ENCODE measurements at places on chromosomes 3 and 15.

DNA sequence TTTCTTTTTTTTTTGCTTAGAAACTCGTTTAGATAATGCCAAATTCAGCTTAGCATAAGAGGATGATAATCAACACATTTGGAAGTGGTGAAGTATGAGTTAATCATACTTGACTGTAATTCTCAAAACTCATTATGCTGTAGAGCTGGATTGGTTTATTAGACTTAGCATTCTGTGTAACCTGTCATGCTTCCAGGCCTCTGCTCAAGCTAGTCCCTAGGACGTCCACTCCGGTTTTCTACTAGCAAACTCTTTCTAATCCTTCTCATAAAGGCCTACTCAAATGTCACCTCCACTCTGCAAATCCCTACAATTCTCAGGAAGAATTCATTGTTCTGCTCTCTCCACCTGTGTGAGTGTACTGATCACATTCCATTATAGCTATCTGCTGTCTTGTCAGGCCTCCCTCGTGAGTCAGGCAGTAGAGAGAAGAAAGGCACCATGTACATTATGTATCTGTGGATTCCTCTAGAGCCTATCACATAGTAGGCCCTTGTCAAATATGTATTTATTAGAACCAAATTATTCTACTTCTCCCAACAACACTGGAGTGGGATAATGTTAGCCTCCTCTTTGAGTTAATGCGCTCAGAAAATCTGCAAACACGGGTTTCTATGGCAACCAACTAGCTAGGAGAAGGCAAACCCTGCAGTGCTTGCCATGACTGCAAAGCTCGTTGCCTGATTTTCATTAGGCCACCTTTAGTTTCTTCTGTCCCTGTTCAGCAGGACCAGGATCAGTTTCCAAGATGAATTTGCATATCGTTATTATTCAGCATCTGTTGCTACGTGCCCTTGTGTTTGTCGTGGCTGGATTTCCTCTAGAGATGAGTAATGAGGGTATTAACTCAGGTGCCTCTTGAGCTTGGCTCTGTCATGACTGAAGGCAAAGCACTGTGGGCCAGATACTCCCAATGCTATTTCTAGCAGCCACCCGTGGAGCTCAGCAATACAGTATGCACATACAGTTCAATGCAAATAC is 30.7 kb downstream of the ATP13A5 start:
- no peak for DNase-seq

GRCh38 chr15:69706353-69707097 is 253.9 kb downstream of the RPLP1 start:
- no peak for DNase-seq

- no peak for DNase-seq
Measured at GRCh38 chr3:143707848-143708247, 140.4 kb downstream of the SLC9A9 start.

- no peak for DNase-seq
Measured at GRCh38 chr3:17755836-17756235, 13.4 kb upstream of the TBC1D5 start.

GRCh38 chr15:25664761-25665160 is 198.4 kb downstream of the ATP10A start:
- DNase-seq: no peak

- DNase-seq: no peak
Measured at GRCh38 chr3:105584003-105584790, 217.5 kb downstream of the ALCAM start.

DNA sequence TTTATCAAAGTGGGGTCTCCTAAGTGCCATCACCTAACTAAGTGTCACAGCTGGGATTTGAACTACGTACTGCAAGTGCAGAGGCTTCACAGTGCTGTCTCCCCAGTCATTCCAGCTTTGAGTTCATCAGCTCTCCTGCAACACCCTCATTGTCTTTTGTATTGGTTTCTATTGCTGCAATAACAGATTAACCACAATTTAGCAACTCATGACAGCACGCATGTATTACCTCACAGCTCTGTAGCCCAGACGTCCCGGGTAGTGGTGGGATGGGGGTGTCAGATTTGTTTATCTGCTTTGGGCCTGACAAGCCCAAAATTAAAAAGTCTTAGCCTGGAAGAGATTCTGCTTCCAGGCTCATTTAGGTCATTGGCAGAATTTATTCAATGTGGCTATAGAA is 220.5 kb upstream of the LRRN1 start:
- no peak for DNase-seq

DNA sequence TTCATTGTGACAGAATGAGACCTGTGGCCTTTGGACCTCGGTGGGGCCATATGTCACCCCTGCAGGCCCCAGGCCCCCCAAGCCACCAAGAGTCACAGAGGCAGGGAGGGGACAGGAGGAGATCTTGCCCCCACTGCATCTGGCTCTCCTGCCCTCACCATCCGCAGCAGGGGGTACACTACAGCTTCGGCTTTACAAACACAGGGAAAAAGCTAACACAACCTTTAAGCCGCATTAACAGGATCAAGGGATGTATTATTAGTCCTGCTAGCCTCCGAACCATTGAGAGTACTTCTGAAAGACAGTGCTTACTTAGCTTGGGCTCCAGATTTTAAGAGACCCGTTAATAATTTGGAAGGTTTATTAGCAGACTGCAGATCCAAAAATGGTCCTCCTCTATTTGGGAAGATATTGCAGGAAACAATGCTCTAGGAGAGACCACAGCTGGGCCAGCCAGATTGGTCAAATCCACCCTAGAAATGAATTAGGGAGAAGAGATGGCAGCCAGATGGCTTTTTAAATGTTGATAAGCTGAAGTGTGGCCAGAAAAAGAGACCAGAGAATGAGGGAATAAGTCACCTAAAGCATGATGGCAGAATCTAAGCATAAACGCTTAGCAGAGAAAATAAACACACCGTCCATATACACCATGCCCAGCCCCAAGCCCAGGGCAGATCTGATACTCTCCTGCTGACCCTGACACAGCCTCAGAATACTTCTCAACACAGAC is 31.5 kb downstream of the SRGAP3 start:
- DNase-seq: no peak

DNA sequence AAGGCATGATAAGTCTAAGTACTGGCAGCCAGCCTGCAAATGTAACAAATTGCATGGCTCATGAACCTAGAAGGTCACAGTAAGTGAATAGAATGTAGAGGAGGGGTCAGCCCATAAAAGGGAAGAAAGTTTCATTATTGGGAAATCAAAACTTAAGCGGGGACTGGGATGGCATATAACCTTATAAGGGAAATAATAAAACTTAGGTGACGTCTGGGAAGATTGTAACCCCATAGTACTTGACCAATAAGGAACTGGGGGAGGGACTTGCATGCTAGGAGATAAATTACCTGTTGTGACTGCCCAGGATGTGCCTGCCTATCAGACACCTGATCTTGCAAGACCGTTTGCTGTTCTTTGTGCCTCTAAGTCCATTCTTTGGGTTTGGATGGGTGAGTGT is 28.1 kb upstream of the MCTP2 start:
- no peak for DNase-seq

All from activated CD4-positive, alpha-beta T cell treated with anti-CD3 and anti-CD28 coated beads for 1 hour (primary cell).